HCEC 1CT (cell line): ENCODE measurements at places on chromosomes 6 and 20.

DNA sequence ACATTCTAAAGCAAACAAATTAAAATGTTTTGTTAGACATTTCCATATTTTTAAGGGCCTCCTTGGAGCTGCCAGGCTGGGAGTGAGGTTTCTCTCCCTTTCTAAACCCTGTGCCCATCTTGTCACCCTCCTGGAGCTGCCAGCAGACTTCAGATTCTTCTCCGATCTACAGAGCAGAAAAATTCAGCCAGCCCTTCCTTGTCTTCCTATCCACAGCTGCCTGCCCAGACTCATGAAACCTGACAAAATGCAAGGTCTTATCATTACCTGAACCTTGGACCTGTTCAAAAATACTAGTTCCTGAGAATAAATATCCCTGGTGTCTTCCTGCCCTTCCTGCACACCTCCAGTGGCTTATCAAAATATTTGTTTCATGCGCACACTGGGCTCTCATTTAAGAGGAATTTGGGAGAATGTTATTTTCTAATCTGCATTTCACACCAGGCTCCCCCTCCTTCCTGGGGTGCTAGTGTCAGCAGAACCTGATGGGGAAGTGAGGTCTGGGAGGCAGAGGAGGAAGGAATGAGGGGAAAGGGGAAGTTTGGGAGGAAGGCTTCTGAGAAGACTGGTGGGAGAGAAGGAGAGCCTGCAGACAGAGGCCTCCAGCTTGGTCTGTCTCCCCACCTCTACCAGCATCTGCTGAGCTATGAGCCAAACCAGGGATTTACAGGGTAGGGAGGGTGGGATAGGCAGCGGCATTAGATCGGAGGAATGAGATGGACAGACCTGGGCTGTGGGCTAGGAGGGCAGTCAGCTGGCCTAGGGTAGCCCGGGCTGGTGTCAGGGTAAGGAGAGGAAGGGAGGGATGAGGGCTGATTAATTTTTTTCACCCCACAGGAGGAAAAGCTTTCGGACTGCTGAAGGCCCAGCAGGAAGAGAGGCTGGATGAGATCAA, at the start of gene AIF1:
TSS of gene AIF1 (plus strand) at position 551 of the 895 bp plus-strand sequence. CDS start at position 647, 96 bp downstream.
- DNase-seq: no peak

DNA sequence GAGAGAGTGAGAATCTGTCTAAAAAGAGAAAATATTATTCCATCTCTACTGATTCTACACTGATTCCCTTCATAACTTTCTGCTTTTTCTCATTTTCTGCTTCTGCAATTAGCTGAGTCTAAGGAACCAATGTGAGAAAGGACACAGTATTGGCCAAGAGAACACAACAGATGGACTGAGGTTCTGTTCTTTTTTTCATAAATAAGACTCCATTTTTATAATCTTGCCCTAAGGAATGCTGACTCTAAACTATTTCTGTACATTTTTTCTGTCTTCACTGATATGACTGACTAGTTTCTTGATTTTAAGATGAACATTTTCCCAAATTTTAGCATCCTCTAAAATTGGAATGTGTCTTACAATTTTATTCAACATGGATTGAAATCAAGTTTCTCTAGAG, 87.0 kb upstream of the IYD start:
- DNase-seq: no peak

GRCh38 chr6:73285674-73286283, 22.8 kb upstream of the KHDC1 start:
- DNase-seq: peak; percentile 67

DNA sequence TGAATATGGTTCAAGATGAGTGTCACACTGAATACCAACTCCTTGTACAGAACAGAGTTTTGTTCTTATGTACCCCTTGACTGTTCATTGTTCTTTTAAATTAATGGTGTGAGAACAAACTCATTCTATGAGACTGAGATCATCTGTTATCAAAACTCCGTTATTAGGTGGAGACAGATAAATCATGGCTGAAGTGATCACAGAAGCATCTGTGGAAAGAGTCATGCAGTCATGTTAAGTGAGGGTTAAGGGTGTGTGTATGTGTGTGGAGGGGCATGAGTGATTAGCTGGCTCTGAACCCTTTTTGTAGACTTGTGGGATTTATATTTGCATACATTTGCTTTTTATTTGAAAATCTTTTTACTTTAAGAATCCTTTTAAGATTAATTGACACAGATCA, 24.7 kb downstream of the ADGRG6 start:
- no peak for DNase-seq

GRCh38 chr6:15864038-15864707, 201.3 kb upstream of the DTNBP1 start:
- no peak for DNase-seq

DNA sequence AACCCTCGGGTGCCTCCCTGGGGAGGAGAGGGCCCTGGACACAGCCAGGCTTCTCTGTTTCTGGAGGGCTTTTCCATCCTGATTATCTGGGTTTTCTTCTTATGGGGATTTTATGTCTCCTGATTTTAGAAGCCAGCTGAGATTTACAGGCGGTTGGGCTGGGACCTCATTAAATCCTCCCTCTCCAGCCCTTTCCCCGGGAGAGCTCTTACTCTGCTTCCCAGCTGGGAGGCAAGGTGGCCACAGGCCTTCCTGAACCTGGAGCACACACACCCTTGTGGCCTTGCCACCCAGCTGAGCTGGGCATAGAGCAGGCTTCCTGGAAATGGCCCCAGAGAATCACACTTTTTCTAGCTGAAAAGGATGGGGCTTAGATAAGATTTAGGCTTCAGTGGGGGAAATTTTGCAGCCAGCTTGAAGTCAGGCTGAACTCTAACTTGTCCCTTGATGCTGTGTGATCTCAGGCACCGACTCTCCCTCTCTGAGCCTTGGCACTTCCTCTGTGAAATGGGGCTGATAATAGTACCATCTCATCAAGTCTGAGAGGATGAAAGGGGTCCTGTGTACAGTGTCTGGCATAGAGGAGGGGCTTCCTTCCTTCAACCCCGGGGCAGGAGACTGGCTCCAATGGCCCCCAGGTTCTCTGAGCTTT, 16.6 kb downstream of the VSTM2L start:
- DNase-seq: no peak

- DNase-seq: no peak
Measured at GRCh38 chr6:167664678-167665660, 161.7 kb upstream of the AFDN start.

- no peak for DNase-seq
Measured at GRCh38 chr20:15895126-15895525, 678.1 kb downstream of the KIF16B start.

DNA sequence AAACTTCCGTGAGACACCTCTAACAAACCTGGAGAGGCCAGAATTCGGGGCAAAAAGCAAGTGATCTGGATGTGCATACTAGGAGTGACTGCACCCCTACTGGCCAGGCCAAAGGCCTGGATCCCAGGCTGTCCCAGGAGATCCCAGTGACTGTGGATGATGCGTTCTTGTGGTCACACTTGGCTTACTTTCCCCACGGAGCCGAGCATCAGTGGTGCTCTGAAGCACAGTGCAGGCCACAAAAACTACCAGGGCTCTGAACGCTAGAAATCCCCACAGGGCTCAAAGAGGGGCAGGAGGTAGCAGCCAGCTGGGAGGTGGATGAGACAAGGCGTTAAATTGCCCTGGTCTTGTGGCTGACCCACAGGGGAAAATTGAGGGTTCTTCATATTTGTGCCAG, 7.1 kb downstream of the TRIM26 start:
- peak; percentile 15 for DNase-seq

DNA sequence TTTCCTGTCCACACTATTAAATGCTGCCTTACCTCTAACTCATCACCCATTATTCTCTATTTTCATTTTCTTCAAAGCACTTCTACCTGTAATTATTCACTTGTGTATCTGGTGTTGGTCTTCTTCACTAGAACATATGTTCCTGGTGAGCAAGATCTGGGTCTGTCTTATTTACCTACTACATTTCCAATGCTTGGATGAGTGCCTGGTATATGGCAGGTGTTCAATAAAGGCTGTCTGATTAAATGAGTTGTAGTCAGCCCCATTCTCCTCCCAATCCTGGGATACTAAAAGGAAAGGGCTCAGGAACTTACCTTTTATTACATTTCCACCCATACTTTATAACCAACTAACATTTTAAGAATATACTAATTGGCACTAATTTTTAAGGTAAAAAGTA, 61.0 kb downstream of the CEP162 start:
- no peak for DNase-seq

DNA sequence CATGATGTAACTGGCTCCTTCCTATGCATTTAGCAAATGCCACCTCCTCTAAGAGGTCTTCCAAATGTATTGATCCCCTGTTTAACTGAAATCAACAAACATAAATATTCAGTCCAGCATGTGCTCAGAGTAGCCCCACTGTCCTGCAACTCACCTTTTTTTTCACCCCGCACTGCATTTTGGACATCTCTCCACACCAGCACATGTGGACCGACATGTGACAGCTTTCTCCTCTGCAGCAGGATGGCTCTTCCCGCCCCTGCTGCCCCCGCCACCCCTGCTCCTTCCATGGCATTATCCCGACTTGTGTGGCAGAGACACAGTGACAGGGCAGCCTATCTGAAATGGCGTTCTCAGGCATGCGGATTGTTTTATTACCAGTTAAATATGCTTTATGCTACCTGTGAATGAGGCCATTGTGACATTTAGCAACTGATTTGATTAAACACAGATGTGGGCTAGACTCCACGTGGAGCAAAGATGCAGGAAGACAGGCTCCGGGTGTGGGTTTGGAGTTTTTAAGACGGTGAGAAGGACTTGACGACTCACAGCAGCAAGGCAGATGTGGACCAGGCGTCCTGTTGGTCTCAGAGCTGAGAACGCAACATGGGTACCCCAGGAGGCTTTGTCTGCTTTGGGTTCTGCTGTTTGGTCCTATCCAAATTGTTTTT, 161.2 kb downstream of the EYA2 start:
- no peak for DNase-seq

GRCh38 chr6:15077961-15078360, 167.9 kb upstream of the JARID2 start:
- DNase-seq: no peak
